ENCODE measurements at places on chromosomes 1 and 21. TPM values are rescaled to one million over a fixed set of nuclear protein-coding genes. Genes with fewer than 3 reads are reported as not detected.

MAP3K7CL gene
- total RNA-seq, result 10.7 TPM

PAX7 gene
- not detected for total RNA-seq

SELENON gene
- total RNA-seq, result 35.6 TPM

TNFAIP8L2 gene
- total RNA-seq, result not detected

EIF3I gene
- total RNA-seq, result 553 TPM

OR2L3 gene
- total RNA-seq, result not detected

SHISAL2A gene
- 0.15 TPM for total RNA-seq

VANGL2 gene
- total RNA-seq, result 0.34 TPM

ANGPTL3 gene
- not detected for total RNA-seq

GRCh38 chr21:46344219-46344915, 20.4 kb downstream of the PCNT start:
- no peak for DNase-seq

DNA sequence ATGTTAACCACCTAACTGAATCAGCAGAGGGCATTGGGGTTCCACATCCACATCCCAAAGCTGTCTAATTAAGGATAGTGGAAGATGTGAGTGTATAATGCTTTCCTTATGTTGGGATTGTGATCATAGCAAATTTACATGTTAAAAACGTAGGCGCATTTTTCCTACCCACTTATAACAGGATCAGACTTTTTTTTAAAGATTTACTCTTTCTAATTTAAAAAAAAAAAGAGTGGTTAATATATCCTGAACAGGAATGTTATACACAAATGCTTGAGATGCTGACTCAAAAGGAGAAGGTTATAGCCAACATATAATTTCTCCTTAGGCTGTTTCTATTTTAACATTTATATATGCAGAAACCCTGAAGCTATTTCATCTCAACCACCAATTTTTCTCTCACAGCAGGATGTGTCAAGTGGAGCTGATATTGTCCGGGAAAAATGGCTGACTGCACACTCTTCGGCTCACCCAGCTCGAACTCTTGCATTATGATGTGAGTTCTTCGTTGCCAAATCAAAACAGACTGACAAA, 40.3 kb downstream of the RGS5 start:
- peak; percentile 24 for DNase-seq

DNA sequence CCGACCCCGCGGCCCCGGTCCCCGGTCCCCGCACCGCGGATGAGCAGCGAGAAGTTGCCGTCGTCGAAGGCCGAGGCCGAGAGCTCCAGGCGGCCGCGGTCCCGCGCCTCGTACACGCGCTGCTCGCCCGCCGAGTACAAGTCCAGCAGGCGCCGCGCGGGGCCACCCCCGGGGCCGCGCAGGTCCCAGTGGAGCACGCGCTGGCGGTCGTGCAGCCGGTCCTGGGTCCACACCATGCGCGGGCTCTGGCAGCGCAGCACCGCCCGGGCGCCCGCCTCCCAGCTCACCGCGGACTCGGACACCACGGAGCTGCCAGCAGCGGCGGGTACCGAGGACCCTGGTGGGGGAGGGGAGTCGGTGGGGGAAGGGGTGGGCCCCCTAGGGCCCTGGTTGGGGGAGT, 2.9 kb downstream of the MXRA8 start:
- DNase-seq, result peak; percentile 25

DNA sequence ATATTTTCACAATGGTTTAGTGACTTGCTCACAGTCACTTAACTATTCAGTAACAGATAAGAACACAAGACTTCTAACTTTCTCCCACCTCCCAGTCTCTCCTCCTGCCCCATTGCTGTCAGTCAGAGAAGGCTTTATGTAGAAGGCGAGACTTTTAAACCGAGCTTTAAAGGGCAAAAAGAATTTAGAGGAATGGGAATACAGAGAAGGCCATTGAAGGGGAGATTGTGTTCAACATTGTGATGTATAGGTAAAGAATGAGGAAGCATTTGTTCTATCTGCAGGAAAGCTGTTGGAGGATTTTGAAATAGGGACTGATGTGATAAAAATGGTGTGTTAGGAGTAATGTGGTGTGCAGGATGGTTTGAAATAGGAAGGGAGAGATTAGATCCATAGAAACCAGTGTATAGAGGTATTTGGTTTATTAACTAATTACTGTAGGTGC, 7.3 kb downstream of the POU2F1 start:
- no peak for DNase-seq

GRCh38 chr21:41142051-41142795, 25.7 kb upstream of the BACE2 start:
- peak; percentile 91 for DNase-seq

- no peak for DNase-seq
Measured at GRCh38 chr1:81364088-81364487, 436.6 kb upstream of the ADGRL2 start.

DNA sequence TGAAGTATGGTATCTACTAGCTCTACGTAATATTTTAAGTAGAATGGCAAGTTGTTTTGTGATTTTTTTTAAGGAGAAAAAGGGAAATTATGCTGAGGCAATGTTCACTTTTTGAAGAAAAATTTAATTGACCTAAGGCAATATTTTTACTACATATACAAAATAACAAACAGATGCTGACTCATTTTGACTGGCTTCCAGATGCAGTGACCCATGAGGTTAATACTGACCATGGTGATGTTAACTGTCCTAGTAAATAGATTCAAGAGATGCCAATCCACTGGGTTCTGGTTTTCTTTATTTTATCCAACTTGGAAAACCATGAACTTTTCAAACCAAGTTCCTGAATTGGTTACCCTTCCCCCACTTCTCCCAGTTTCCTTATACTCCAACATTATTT, 154.9 kb downstream of the CRB1 start:
- peak; percentile 85 for DNase-seq

DNA sequence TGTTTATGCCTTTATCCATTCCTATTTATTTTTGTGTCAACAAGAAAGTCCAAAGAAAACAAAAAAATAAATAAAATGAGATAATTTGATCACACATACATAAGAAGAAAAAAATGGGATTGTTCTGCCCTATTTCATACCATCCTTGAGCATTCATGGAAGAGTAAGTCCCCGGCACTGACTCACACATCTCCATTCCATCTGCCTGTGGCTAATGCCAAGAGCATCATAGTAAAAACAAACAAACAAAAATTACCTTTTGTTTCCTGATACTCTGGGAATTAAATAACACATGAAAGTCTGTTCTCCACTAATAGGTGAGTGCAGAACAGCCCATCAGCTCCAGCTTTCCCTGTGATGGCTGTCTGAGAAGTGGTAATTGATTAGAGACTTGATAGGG, 48.1 kb upstream of the BACE2 start:
- peak; percentile 42 for DNase-seq

DNA sequence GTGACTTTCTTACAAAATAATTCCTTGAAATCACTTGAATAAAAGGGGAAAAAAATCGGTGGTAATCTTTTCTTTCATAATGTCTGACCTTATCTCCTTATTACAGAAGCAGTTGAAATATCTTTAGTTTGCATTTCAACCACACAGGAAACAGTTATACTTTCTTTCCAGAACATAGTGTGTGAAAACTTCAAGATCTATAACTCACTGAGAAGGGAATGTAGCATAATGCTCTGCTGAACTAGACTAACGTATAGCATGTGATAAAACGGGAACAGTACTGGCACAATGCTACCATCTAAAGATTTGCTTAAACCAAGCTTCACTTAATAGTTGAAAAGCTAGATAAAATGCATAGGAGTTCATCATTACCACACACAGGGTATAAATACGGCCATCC, 45.0 kb downstream of the VAV3 start:
- DNase-seq, result no peak

DNA sequence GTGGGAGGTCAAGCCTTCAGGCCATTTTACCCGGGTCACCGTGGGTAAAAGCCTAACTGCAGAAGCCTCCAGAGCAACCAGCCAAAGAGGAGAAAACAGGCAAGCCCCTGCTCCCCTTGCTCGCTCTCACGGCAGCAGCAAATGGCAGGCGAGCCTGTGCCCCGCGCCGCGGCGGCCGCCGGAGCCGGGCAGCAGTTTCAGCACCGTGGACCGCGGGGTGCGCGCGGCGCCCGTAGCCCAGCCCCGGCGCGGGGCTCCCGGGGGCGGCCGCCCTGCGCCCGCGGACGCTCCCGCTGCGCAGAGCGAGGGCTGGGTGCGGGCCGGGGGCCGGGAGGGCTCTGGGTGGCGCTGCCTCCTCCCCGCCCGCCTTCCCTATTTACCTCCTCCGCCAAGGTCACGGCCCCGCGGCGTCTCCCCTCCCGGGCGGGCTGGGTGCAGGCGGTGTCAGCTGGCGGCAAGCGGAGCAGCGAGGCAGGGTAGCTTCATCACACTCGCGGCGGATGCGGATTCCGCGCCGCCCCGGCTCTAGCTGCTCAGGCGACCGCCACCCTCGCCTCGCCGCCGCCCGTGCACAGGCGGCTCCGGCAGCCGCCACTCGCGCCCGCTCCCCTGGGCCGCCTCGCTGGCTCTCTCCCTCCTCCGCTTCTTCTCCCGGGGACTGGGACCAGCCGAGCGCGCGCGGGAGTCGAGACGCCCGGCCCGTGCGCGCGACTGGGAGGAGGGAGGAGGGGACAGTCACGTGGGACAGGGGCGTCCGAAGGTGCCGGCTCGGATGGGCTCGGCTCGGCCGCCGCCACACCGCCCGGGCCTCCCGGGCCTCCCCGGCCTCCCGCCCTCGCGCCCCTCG, at the start of gene RGS7:
RGS7 (minus strand) TSS at position 687 of the 847 bp plus-strand sequence.
- DNase-seq, result peak; percentile 66

DNA sequence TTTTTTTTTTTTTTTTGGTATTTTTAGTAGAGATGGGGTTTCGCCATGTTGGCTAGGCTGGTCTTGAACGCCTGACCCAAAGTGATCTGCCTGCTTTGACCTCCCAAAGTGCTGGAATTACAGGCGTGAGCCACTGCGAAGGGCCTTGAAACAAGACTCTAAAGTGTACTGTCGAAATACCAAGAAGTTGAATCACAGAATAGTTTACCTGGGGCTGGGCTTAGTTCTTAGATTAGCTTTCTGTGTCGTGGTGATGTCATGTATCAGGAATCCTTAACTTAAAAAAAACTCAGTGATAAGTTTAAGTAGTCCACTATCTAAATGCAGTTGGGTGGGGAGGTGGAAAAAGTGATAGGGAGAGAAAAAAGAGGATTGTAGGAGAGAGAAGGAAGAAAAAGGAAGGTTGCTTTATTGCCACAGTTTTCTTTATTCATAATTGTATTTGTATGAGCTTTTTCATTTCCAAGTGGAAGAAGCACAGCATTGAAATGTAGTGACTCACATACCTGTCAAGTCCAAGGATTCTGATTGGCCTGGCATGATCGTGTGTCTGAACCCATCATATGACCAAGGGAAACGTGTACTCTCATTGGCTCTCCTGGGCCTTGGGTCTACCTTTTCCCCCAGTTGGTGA, 13.4 kb downstream of the ITSN1 start:
- DNase-seq, result peak; percentile 100

GRCh38 chr1:46948629-46949416, 7.5 kb upstream of the CYP4A11 start:
- DNase-seq, result peak; percentile 56

- no peak for DNase-seq
Measured at GRCh38 chr1:54221867-54222484, 22.0 kb downstream of the MRPL37 start.

- DNase-seq, result no peak
Measured at GRCh38 chr1:24257373-24257772, 61.8 kb upstream of the GRHL3 start.

GRCh38 chr1:183598386-183598785, 8.1 kb upstream of the NCF2 start:
- DNase-seq, result no peak

DNA sequence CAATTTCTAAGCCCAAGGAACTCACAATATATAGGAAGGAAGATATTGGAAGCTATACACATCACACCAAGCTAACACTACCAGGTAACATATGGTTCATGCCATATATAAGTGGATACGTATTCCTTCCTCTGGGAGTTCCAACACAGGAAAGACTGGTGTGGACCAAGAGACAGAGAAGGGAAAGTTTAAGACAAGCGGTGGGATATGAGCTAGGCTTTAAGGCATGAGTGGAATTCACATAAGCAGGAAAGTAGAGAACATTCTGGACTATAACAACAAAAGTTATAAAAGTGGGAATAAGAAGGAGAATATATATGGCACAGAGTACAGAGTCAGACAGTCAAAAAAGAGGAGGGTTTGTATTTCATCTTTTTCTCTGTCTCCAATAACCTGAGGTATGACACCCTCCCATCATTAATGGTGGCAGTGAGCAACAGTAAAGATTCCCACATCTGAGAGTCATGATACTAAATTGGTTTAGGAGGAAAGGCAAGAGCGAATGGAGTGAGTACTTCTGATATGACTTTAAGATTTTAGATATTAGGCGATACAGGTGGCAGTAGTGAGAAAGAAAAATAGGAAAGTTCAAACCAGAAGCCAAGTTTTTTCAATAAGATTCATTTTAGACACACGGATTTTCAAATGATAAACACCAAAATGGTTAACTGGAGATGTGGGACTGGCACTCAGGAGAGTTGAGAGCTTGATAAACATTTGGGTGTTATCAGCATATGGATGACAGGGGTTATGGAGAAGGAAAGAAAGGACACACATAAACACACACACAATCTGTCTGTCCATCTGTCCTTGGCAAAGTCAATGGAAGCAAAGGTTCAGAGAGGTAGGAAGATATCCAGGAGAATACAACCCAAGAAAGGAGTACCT, 87.4 kb upstream of the TTC39A start:
- DNase-seq, result peak; percentile 7

DNA sequence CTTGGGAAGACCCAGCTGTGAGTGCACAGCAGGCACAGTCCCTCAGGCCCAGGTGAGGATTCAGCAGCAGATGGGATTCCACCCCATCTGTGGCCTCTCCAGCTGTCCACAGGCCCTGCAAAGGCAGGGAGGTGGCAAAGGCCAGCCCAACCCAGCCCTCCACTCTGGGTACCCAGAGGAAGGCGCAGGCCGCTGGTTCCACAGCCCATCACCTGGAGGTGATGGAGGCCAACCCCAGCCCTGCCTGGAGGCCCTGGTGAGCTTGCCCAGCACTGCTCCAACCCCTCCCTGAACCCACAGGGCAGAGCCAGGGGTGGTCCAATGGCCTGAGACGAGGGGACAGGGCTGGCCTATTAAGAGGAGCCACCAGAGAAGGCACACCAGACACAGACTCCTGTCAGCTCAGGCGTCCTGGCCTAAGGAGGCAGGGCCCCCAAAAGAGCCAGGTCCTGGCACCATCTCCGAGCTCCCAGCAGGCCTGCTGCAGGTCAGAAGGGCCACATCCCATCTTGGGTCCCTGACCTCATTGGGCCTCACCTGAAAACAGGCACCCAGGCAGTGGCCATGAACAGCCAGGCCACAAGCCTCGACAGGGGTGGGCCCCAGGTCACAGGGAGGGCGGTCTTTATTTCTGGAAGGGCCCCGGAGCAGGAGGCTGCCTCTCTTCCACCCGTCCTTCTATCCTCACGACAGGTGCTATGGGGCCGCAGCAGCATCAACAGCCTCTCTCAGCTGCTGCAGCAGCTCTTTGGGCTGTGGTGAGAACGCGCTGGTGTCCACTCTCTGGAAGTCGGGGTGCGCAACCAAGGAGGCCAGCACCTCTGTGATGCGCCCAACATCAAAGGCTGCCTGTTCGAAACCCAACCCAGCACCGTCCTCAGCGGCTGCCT, 3.2 kb downstream of the JMJD4 start:
- no peak for DNase-seq

DNA sequence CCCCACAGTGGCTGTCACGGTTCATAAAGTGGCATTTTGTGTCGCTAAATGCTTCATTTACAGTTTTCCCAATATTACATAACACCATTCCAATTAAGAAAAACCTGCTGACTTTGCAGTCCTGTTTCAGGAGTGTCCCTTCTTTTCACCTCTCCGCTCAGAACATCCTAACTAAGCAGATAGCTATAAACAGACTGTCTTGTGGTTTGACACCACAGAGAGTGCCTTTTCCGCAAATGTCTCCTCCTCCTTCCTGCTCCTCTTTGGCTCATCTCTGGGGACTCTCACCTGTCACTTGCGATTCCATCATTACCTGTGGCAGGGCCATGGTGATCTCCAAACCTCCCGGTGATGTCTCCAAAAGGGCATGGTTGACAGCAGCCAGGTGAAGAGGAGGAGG, 119.0 kb downstream of the CNIH3 start:
- no peak for DNase-seq

Measured in M059J (cell line).